HepG2 (cell line): ENCODE measurements at places on chromosomes 7 and 10. TPM values are rescaled to one million over a fixed set of nuclear protein-coding genes. Genes with fewer than 3 reads are reported as not detected.

BCL7B gene
- 22.1 and 24.3 TPM in 2 replicates for total RNA-seq

DNA sequence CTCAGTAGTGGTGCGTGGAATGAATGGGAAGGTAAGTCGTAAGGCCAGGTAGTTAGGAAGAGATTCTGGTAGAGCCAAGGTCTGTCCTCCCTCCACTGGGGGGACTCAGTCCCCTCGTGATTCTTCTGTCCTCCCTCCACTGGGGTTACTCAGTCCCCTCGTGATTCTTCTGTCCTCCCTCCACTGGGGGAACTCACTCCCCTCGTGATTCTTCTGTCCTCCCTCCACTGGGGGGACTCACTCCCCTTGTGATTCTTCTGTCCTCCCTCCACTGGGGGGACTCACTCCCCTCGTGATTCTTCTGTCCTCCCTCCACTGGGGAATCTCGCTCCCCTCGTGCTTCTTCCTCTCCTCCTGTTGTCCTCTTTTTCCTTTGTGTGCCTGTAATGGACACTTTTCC lies 125.1 kb downstream of the CELF2 start:
- DNase-seq, result no peak

DNA sequence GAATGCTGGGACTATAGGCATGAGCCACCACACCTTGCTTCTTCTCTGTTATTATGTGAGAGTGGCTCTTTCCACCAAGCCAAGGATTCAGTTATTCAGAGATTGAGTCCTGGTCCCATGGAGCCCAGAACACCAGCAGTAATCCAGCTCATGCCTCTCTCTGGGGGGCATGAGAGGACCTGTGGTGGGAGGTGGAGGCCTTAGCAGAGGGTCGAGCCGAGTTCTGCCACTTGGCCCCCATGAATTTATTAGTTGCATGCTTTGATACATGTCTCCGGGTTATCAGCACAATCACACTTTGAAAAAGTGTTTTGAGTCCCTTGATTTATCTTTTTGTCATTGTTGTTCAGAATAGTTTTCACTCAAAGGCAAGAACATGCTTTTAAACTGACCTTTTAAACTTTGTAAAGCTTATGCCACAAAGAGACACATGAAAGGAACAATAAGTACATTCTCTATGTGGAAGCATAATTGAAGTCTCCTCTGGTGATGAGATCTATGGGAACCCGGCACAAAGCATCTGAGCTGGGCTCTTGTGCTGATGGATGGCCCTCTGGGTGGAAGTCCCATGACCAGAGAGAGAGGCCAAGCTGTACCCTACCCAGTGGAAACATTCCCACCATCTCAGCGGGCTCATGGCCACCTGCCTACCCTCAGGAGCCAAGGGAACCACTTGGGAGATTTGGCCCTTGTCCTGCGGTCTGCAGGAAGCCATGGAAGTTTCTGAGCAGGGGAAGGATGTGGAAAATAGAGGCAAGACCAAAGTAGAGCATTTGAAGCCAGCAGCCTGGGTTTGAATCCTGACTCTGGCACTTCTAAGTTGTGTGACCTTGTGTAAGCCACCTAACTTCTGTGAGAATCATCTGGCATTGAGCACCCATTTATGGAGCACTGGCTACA lies 53.9 kb downstream of the MINDY4 start:
- DNase-seq, result no peak

NRG3 gene
- not detected in 2 replicates for total RNA-seq

DNA sequence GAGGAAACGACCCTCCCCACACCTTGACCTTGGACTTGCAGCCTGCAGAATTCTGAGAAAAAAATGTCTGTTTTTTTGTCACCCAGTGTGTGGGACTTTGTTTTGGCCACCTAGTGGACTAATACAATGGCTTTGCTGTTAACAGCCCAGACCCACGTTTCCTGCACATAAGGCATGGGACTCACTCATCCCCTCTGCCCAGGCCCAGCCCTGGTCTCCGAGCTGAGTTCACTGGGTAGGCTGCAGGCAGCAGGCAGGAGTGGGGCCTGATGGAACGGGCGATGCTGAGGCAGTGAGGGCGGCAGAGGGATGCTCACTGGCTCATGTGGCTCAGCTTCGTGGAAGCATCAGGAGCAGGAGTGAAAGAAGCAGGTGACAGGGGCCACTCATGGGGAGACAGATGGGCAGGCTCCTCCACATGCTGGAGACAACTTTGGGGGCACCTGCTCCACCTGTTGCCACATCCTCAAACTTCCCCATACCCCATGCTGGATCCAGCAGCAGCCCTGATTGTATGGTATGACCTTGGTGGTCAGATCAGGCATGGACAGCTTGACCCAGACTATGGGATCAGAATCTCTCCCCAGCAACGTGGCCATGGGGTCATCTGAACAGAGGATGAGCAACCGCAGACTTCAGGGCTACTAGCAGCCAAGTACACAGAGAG lies 65.8 kb upstream of the ANTXRL start:
- peak; percentile 11 for DNase-seq

DNA sequence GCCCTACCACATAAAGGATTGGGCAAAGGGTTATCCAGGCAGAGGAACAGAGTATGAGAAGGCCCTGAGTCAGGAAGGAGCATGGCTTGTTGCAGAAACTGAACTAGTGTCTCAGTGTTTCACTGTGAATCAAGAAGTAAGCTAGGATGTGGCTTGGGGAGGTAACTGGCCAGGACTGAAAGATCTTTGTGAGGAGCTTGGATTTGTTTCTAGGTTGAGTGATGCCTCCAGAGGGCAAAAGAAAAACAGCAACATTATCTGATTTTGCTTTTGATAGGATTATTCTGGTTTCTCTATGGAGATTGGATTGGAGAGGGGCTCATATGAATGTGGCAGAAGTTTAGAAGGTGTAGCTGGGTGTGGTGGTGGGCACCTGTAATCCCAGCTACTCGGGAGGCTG lies 137.9 kb upstream of the HDAC9 start:
- DNase-seq, result no peak

DNA sequence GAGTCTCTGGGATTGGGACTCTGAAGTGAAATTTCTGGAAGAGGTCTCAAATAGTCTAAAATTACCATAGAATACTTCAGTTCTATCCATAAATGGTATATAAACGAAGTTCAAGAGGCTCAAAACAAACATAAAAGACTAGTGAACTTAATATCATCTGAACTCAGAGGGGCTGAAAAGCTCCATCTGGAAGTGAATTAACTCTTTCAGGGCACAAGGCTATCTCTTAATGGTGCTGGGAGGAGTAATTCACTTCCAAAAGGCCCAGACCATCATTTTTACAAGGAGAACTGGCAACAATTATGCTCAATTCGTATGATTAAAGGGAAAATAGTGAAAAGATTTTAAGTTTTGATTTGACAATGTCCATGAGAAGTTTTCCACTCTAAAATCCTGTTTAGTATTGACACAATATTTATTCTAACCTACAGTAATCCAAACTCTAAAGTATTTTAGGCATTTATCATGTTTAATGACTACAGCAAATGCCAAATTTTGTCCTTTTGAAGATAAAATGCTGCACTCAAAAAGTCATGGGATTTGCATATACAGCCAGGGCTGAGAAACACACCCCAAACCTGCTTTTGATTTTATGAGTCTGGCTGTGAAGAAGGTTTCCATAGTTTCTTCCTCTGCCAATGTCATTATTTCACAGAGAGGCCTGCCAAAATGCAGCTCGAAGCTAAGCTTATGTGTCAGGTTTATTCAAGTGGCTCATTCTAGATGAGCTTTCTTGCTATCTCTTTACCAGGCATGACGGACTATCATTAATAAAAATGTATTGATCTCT lies 143.9 kb downstream of the HIBADH start:
- no peak for DNase-seq

DNA sequence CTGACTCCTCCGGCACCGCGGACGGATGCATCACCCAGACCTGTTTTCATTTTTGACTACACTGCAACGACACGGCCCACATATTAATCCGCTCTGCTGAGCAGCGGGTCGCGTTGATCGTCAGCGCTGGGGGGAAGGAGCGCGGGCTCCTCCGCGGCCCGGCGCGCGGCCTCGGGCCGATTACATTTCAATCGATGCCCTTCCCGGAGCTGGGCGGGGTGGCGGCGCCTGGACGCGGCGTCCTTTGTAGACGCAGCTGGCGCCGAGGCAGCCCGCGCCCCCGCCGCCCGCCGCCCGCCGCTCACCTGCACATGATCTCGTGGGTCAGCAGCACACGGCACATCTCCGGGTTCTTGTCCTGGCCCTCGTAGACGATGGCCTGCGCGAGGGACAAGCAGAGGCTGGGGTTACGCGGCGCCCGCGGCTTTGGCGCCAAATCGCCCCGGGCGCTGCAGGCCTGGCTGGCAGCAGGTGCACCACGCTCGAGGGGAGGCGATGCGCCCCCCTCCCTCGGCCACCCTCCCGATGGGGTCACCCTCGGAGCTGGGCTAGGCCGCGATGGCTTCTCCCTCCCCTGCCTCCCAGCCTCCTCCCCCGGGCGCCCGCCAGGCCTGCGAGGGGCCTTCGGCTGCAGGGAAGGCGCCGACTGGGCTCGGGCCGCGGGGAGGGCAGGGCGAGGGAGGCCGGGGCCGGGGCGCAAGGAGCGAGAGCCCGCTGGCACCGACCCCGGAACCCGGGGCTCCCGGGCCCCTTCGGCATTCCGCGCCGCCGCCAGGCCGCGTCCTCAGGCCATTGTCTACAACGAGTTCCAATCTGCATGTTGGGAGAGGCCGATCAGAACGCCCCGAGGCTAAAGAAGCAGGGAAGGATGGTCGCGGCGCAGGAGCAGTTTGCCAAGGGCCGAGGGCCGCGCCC lies 5.2 kb downstream of the EBF3 start:
- no peak for DNase-seq

GRCh38 chr10:133528845-133529575 lies 1.8 kb downstream of the CYP2E1 start:
- no peak for DNase-seq

GRCh38 chr10:43824934-43825333 lies 176.3 kb upstream of the ZNF32 start:
- peak; percentile 3 for DNase-seq

GRCh38 chr7:129918922-129919321 lies 33.8 kb downstream of the UBE2H start:
- no peak for DNase-seq

GRCh38 chr7:95101422-95101821 lies 194.0 kb downstream of the PPP1R9A start:
- DNase-seq, result no peak

BLNK gene
- total RNA-seq, result not detected in 2 replicates

ANKMY2 gene
- 21.6 and 32.0 TPM in 2 replicates for total RNA-seq

DENND2A gene
- not detected in 2 replicates for total RNA-seq

GRCh38 chr10:90751107-90751997 lies 106.5 kb downstream of the HTR7 start:
- DNase-seq, result peak; percentile 49

DNA sequence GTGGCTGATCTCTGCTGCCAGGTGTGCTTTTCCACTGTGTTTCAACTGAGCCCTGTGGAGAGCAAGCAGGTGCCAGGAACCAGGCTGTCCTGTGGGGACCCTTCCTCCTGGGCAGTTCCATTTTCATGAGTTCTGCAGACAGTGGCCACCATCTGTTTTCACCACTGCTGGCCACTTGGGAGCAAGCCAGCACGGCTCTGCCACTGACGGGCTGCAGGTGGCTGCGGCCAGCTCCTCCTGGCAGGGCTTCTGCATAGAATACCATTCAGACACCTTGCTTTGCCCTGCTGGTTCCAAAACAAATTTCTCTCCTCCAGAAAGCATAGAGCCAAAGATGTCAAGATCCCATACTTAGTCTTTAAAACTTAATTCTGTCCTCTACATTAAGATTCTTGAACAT lies 48.3 kb downstream of the LANCL2 start:
- no peak for DNase-seq

- DNase-seq, result no peak
These were observed 44.4 kb upstream of the SHH start for GRCh38 chr7:155856656-155857055.

GRCh38 chr10:93515071-93516005 lies 18.9 kb downstream of the CEP55 start:
- DNase-seq, result no peak

GRCh38 chr10:86411852-86412560 lies 45.4 kb upstream of the GRID1 start:
- DNase-seq, result no peak

DNA sequence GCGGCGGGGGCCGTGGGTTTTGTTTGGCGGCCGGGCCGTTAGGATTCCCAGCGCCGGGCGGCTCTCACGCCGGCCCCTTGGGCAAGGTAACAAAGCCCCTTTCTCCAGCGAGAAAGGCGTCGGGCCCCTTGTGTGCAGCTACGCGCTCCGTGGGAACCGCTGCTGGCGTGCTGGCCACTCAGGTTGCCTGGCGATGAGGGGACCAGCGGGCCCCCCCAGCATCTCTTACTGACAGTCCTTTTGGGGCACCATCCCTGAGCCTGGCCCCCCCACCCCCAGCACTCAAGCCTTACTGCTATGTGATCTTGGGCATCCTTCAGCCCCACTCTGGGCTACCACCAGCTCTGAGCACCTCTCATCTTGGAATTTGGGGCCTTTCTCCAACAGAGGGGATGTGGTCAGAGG lies 1.8 kb downstream of the LFNG start:
- no peak for DNase-seq

PNLIPRP2 gene
- total RNA-seq, result 0.95 and 0.97 TPM in 2 replicates

PAOX gene
- total RNA-seq, result 0.49 and 0.52 TPM in 2 replicates

SRGN gene
- 0.09 TPM in 1 of 2 replicates, not detected in the other for total RNA-seq

DNA sequence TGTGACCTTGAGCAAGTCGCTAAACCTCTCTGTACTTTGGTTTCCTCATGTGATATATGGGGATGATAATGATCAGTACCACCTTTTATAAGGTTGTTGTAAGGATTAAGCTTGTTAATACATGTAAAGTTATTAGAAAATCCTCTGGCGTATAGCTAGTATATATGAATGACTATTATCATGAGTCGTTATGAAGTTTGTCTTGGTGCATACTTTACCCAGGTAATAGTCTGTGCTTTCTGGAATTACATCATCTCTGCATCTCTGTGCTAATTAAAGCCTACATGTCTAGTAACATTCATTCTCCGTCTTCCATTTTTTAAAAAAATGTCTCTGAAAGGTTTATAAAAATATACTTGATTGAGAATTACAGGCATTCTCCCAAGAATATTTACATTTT lies 349.4 kb upstream of the LRGUK start:
- no peak for DNase-seq

MINDY4 gene
- total RNA-seq, result not detected in 2 replicates

GRCh38 chr10:99913831-99914235 lies 95.9 kb downstream of the DNMBP start:
- no peak for DNase-seq

CC2D2B gene
- 0.20 and 0.22 TPM in 2 replicates for total RNA-seq

COPS6 gene
- total RNA-seq, result 33.4 and 64.4 TPM in 2 replicates
